ENCODE measurements at places on chromosomes 2 and 18.

DNA sequence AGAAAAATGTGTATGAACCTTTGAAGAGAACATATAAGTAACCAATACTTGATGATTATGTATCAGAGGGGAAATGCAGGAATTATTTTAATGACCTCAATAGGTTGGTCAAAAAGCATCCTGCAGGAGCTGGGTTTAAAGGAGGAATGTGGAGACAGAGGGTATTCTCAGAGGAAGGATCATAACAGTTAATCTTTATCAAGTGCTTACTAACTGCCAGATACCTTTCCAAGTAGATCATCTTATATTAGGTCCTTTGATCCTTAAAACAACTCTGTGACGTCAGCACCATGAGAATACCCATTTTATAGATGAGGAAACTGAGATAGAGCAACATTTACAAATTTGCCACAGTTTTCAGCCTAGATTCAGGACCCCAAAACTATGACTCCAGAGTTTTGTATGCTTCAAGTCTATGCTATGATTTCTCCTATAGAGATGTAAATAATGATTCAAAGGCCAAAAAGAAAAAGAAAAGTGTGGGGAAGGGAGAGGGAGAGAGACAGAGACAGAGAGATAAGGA lies 3.0 kb downstream of the RFTN2 start:
- no peak for DNase-seq

GRCh38 chr2:16373341-16373740 lies 292.3 kb downstream of the CYRIA start:
- no peak for DNase-seq

DNA sequence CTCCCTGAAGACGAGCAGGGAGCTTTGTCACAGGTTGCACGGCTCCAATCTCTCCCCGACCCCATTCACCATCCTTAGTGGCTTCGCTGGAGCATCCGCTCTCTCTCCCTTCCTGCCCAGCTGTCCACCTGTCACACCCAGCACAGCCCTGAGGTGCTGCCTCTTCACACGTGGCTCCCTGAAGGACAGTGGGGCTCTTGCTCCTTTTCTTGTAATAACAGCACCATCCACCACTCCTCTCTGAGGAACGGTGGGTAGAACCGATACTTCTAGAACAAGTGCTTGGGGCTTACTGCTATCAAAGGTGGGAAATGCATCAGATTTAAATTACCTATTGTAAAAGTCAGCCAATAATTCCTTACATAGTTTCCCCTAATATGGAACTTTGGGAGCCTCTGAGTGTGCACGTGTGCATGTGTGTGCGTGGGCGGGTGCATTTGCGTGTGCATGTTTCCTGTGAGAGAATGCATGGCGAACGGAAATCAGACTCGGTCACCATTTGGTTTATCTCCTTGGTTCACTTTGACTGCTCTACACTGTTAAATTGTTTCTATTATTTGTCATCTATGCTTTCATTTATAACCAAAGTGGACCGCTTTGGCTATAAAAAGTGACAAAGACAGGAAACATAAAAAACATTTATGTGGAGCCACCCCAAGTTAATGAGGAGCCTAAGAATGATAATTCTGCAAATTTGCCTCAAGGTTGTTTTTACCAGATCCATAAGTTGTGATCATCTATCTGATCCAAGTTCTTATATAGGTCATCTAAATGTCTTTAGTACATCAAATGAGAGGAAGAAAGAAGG lies 39.1 kb downstream of the KLHL29 start:
- peak; percentile 20 for DNase-seq

- DNase-seq, result no peak
These were observed 147.4 kb downstream of the CERS6 start for GRCh38 chr2:168603439-168603961.

DNA sequence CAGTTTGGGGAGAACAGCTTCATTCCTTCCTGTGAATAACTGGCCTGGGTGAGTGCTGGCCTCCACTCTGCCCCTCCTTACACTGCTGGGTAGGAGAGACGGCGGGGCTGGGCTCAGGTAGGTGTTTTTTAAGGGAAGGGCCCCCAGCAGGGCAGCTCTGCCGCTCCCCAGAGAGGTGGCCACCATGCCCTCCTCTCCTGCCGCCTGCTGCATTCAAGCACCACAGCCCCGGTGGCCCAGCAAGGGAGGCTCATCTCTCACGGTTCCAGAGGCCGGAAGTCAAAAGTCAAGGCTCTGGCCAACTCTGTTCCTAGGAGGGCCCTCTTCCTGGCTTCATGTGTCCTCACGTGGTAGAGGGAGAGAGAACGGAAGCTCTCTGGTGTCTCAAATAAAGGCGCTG lies 81.1 kb downstream of the SH3BP4 start:
- DNase-seq, result no peak

DNA sequence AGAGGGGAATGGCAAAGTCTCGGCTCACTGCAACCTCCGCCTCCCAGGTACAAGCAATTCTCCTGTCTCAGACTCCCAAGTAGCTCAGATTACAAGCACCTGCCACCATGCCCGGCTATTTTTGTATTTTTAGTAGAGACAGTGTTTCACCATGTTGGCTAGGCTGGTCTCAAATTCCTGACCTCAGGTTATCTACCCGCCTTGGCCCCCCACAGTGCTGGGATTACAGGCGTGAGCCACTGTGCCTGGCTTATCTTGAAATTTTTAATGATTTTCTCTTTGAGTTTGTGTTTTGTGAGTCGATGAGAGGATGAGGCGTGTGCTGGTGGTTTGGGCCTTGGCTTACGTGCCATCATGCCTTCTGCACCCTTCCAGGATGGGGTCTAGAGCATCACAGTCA lies 101.3 kb upstream of the ST3GAL5 start:
- DNase-seq, result no peak

DNA sequence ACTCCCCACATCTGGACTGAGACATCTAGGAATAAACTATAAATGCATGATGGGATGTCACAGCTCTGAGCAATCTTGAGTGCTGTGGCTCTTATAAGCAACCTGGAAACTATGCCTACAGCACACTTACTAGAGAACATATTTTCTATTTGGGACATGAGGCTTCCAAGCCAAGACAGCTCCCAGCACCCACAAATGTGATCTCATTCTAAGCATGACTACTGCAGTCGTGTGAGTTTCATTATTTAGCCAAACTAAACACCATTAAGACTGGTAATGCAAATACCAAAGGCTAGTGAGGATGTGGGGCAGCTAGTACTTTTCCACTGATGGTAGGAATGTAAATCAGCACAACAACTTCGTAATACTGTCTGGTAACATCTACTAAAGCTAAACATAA lies 72.5 kb downstream of the RTTN start:
- no peak for DNase-seq

DNA sequence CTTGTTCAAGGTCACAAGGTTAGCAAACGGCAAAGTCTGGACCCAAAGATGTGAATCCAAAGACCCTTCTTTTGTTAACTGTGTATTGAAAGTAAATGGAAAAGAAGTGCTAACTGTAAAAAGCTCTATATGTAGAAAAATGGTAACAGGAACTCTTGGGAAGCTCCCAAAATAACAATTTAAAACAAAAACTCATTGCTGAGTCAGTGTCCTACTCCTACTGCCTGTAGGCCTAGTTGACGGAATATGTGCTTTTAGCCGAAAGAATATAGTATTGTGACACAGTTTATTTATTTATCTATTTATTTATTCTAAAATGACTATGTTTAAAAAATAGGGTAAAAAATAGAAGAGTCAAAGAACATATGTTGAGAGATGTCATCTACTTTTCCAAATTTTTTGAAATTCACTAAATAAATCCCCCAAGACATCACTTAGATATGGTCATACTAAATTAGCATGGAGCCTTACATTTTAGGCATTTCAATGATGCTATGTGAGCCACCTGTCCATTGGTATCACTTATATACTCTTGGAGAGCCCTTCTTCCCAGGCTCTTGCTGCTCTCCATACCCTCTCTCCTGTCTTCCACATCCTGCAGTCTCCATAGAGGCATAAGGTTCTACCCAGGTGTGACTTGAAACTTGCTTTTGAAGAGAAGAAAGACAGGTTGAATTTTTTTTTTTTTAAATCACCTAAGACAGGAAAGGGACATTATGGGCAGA lies 13.7 kb downstream of the COL5A2 start:
- DNase-seq, result no peak

- DNase-seq, result no peak
These were observed 249.9 kb downstream of the PLCL1 start for GRCh38 chr2:198054299-198054698.
